H1 (cell line): ENCODE measurements at places on chromosomes 1 and 21.

- H3K27ac ChIP-seq = no peak overlapping the region
- no peaks in the 10 kb centered on the region for H3K27me3 ChIP-seq
- no peaks in the 10 kb centered on the region for H3K36me3 ChIP-seq
- no peak for DNase-seq
- H3K4me1 ChIP-seq = no peaks in the 10 kb centered on the region
- no peak overlapping the region for H3K4me3 ChIP-seq
Measured at GRCh38 chr1:52233463-52233862, 91.6 kb downstream of the ZFYVE9 start.

GRCh38 chr1:3614755-3615742 is 3.7 kb upstream of the MEGF6 start:
- H3K27ac ChIP-seq = no peak overlapping the region
- no peaks in the 10 kb centered on the region for H3K4me1 ChIP-seq
- H3K4me3 ChIP-seq = no peak overlapping the region
- peaks cover 16% of the 10 kb centered on the region for H3K27me3 ChIP-seq

DNA sequence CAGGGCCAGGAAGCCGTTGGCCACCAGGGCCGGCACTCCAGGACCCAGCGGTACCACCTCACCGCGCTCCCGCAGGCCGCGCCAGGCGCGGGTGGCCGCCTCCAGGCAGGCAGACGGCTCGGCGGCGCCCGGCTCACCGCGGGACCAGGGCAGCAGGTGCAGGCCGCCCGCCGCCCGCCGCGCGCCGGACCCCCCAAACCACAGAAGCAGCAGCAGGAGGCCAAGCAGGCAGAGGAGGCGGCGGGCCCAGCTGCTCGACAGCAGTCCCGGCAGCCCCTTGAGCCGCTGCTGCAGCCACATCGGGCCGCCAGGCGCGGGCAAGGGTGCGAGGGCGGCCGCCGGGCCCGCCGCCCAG is 312 bp downstream of the KIAA2013 start:
- DNase-seq = peak; percentile 57
- H3K36me3 ChIP-seq = peaks cover 11% of the 10 kb centered on the region; the same call in 1 of the 2 replicates
- peak overlapping the region; percentile 53 for H3K4me3 ChIP-seq
- H3K4me1 ChIP-seq = peaks cover 5% of the 10 kb centered on the region

DNA sequence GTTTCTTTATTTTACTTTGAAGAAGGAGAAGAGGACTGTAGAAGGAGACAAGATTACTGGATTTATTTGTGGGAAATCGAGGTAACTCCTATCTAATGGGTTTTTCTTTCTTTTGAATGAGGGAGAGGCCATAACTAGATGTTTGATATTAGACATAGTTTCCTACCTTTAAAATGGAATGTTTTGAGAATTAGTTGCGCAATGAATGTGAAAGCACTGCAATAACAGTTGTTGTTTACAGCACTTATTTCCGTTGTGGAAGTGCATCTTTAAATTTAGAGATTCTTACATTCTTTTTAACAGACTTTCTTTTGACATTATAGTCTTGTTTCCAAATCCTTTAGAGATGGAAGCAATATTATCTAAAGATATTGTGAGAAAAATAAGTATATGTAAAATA is 229.0 kb downstream of the SRGAP2C start:
- DNase-seq = no peak
- H3K4me1 ChIP-seq = no peaks in the 10 kb centered on the region
- H3K36me3 ChIP-seq = no peaks in the 10 kb centered on the region
- no peak overlapping the region for H3K4me3 ChIP-seq

DNA sequence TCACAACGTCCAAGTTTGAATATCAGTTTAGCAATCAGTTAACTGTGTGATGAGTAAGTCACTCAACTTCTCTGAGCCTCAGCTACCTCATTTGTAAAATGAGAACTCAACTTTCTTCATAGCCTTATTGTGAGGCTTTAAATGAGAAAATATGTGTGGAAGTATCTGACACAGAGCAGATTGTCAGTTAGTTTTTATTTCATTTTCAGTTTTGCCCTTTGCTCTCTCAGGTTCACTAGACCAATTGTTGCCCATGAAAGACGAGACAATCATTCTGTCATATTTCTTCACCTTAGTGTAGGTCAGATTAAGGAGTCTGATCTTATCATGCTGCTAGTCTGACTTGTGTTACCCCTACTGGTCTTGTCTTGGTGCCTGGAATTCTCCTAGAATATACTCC is 232.8 kb upstream of the PTBP2 start:
- no peak overlapping the region for H3K4me3 ChIP-seq
- H3K27me3 ChIP-seq = peaks cover 1% of the 10 kb centered on the region
- H3K27ac ChIP-seq = no peak overlapping the region
- no peaks in the 10 kb centered on the region for H3K4me1 ChIP-seq

DNA sequence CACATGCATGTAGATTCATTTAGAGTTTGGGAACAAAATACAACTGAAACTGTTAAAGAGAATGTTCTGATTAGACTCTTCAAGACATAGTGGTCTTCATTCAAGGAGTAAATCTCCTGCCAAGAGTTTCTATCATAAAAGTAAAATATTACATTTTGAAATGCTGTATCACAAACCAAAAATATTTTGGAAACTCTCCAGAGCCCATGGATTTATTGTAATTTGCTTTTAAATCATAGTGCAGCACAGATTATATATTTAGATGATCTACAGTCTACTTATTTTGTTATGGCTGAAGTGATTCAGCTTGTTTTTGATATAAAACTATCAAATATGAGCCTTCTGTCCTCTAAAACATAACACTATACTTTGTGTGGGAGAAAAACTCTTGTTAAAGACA is 105.3 kb downstream of the DISP1 start:
- H3K27me3 ChIP-seq = no peaks in the 10 kb centered on the region
- no peak for DNase-seq
- H3K27ac ChIP-seq = no peak overlapping the region
- no peak overlapping the region for H3K4me3 ChIP-seq
- H3K36me3 ChIP-seq = no peaks in the 10 kb centered on the region
- no peaks in the 10 kb centered on the region for H3K4me1 ChIP-seq
